CD14-positive monocyte (primary cell): ENCODE measurements at places on chromosomes 4 and X.
A peak's percentile ranks its signal among the peaks of the same experiment; 100 is the strongest.

DNA sequence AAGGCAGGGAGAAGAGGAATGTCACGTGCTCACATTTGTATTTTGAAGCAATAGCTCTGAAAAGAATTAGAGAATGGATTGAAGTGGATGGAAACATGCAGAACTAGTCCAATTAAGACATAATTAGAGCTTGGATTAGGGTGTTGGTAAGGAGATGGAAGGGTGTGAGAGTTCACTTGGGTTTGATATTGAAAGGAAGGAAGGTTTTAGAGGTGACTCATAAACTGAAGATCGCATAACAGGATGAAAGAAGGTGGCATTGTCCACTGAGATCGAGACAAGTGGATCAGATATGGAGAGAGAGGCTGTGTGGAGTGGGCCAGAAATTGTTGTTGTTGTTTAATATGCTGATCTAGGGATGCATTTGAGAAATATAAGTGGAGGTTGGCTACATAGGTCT, 244.0 kb upstream of the SMIM31 start:
- no peak for DNase-seq

GRCh38 chr4:113781439-113782040, 20.0 kb upstream of the CAMK2D start:
- DNase-seq = peak; percentile 25

- DNase-seq = no peak
Measured at GRCh38 chr4:36187723-36188333, 56.5 kb downstream of the ARAP2 start.

DNA sequence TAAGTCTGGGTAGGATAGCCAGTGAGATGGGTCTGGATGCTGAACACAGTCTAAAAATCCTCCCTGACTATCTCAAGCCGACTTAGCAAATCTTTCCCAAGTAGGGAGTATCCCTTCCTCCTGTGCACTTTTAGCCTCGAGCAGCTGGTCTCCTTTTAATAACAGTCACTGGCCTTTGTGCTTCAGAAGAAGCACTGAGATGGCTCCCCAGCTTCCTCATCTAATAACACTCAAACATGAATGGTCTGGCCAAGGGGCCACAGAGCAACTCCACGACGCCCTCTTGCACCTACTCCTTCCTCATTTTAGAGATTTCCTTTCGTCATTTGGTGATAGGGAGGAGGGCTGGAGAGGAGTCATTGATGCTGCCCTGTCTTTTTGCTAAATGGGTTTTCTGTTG, 78.8 kb upstream of the TMEM150C start:
- DNase-seq = peak; percentile 46

DNA sequence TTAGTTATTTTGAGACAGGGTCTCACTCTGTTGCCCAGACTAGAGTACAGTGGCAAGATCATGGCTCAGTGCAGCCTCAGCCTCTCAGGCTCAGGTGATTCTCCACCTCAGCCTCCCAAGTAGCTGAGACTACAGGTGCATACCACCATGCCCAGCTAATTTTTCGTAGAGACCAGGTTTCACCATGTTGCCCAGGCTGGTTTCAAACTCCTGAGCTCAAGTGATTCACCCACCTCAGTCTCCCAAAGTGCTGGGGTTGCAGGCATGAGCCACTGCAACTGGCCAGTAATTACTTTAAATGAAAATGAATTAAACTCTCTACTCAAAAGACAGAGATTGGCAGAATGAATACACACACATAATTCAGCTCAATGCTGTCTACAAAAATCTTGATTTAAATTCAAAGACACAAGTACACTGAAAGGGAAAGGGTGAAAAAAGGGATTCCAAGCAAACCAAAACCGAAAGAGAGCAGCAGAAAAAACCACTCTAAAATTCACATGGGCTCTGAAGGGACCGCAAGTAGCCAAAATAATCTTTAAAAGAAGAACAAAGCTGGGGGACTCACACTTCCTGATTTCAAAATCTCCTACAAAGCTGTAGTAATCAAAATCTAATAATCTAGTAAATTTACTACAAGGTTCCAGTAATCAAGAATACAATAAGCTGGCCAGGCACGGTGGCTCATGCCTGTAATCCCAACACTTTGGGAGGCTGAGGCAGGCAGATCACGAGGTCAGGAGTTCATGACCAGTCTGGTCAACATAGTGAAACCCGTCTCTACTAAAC, 11.8 kb upstream of the SPON2 start:
- DNase-seq = peak; percentile 55

- DNase-seq = no peak
Measured at GRCh38 chr4:188660796-188661195, 521.6 kb downstream of the TRIML1 start.

DNA sequence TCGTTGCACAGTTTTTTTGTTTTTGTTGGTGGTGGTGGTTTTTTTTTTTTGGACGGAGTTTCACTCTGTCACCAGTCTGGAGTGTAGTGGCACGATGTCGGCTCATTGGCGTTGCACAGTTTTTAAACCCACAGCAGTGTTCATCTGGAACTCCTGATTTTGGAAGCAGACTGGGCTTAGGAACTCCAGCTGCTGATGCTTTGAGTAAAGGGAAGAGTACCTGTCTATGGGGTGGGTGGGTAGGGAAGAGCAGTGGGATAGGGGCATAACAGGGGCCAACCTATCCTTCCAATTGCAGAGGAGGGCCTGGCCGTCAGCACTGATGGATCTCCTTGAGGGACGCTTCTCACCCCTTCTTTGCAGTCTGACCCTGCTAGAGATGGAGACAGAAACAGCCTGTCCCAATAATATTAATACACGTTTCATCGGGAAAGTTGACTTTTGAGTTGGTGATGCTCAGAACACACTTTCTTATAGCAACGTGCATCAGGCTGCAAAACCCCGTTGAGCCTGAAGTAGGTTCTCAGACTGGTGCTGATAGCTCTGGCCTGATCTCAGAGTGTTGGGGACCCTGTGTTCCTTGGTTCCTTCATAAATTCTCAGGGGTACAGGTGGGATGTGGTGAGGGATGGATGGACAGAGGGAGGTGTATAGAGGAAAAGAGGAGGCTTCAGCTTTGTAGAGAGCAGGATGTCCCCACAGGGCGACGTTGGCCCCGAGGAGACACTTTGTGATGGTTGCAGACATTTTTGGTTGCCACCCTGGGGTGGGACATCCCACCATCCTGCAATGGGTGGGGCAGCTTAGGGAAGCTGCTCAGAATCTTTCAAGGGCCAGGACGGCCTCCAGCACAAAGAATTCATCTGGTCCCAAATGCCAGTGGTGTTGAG, 2.3 kb downstream of the CD99 start:
- no peak for DNase-seq

DNA sequence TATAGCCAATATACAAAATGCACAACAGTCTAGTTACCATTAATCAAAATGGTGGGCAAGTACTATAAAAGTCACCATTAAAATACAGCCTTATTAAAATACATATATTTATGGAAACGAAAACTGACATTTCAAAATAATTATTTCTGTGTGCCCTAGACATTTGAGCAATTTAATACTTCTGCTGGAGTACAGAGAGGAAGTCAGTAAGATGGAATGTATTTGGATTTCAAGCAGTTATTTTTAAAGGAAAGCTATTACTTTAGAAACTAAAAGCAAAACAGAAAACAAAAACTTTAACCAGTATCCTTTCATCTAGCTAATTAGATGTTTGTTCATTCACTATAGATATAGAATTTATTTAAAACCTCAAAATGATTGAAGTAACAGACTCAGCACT, 37.8 kb upstream of the TLR2 start:
- DNase-seq = no peak

DNA sequence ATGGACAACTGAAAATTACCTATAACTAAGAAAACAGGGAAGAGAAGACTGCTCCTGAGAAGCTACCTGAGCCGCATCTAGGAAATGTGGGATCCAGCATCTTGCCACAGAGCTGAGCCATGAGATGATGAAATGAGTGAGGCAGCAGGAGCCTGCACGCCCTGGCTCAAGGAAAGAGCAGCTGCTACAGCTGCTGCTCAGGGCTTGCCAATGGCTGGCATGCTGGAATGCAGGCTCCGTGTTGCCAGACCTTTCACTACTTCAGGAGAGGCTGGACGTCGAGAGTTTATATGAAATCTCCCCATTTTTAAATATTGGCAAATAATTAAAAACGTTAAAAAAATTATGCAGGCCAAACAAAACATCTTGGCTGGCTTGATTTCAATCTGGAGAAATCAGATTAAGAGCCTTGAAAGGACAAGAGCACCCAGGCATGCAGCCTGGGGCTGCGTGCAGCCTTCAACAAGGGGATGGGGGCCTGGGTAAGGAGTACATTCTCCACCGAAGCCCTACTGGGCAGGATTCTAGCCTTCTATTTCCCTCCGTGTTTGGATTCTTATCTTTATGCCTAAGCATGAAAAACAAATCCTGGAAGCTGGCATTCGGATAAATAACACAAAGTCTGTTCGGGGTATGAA, 227.6 kb downstream of the NR3C2 start:
- no peak for DNase-seq

DNA sequence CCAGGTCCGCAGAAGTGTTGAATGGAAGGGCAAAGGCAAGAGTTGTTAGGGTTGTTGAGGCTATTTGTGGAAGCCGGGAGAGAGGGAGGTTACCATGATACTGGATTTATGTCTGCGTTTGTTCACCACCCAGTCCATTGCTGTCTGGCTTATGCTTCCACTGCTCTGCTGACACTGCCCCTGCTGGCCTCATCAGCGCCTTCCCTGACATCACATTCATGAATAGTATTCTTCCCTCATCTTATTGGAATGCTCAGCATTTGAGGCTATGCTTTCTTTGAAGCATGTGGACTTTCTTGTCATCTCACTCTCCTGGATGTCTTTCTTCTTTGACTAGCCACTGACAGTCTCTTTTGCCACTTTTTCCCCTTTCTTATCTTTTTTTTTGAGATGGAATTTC, 10.3 kb downstream of the GNL3L start:
- no peak for DNase-seq

DNA sequence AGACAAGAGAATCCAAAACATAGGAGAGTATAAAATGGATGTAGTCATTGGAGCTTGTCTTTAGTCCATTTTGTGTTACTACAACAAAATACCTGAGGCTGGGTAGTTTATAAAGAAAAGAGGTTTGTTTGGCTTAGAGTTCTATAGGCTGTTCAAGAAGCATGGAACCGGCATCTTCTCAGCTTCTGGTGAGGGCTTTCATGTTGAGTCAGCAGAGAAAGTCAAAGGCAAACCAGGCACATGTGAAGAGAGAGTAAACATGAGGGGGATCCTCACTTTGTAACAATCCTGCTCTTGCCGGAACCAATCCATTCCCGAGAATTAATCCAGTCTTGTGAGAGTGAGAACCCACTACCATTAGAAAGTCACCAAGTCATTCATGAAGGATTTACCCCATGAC, 8.1 kb upstream of the HCCS start:
- DNase-seq = no peak

DNA sequence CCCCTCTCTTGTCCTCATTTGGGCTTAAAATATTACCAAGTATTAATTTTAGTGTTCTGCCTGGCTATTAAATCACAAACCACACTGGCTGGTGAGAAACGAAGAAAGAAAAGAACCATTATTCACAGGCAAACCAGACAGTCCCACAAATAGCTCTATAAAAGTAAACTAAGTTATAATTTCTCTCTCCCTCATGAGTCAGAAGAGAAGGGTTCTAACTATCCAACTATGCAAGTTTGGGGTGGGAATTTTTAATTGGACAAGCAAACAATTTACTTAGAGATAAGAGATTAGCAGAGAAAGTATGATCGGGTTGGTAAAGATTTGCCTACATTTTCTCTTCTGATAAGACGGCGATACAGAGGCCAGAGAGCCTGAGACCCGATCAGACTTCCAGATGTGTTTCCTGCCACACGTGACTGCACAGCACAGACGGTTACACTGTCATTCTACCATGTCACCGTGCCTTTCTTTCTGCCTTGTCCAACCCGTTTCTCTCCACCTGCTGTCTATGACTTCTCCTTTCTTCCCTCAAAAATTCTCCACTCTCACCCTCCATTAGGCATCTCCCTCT, 52.3 kb downstream of the MEPE start:
- no peak for DNase-seq

DNA sequence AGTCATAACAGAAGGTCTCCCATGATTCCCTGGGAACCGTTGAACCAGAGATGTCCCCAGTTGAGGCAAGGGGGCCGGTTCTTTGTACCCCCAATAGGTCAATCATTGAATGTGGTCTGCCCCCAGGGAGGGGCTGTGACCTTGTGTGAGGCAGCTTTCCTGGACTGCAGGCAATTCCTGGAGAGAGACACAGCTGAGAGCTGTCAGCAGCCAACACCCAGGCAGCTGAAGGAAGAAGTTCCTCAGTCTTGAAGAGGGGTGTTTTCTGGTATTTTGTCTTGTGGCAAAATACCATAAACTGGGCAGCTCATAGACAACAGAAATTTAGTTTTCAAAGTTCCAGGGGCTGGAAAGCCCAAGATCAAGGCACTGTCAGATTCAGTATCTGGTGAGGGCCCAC, 185.7 kb upstream of the ATP6AP2 start:
- DNase-seq = no peak

GRCh38 chr4:2400841-2401609, 17.4 kb downstream of the ZFYVE28 start:
- no peak for DNase-seq

GRCh38 chrX:9698576-9698975, 67.1 kb downstream of the GPR143 start:
- DNase-seq = no peak

GRCh38 chr4:138344054-138344453, 101.9 kb upstream of the SLC7A11 start:
- DNase-seq = no peak

- no peak for DNase-seq
Measured at GRCh38 chrX:150975655-150976390, 7.3 kb upstream of the HMGB3 start.

DNA sequence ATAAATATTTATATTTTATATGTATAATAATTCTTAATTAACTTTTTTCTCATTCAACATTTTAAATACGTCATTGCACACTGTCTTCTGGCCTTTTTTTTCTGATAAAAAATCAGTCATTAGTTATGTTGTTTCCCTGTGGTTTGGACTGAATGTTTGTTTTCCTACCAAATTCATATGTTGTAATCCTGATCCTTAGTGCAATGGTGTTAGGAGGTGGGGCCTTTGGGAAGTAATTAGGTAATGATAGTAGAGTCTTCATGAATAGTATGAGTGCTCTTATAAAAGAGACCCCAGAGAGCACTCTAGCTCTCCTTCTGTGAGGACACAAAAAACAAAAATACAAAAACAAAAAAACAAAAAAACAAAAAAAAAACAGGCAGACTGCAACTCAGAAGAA, 117.2 kb downstream of the GASK1B start:
- DNase-seq = no peak

DNA sequence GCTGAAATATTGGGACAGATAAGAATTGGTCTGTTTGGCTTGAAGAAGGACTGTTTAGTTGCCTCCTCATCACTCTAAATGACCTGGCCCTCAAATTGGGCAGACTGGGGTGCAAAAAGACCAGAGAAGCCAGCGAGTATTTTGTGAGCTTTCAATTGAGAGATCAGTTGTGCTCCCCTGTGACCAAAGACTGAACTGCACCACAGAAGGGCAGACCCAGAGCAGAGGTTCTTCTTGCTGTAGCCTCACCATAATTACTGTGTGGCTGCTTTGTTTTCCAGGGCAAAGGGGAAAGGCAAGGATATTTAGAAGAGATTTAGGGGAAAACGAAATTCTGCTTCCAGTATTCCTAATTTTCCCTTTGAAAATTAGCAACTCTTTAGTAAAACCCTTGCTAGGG, 104.0 kb upstream of the MBNL3 start:
- no peak for DNase-seq
